Right ventricle myocardium inferior (tissue), 1 donor: ENCODE measurements at places on chromosomes 13 and 19.

DNA sequence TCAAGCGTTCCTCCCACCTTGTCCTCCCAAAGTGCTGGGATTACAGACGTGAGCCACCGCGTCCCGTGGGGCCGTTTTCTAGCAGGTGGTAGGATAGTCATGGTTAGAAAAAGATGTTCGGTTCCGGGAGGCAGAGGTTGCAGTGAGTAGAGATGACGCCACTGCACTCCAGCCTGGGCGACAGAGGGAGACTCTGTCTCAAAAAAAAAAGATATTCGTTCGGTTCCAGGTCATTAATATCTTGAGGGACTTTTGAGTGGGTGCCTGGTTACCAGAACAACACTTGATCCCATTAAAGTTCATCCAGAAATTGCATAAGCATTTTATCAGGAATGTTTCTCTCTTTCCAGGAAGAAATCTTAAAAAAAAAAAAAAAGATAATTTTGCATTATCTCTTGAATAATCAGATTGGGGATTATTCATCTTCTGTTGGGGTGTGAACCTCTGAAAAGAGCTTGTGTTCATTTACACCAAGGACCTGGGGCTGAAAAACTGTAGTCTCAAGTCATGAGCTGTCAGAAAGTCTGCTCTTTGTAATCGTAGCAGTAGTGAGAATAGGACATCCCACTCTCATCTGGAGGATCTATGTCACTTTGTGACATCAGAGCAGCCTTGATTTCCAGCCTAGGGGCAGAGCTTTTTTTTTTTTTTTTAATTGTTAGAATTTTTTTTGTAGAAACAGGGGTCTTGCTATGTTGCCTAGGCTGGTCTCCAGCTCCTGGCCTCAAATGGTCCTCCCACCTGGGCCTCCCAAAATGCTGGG, 1.0 kb upstream of the ETHE1 start:
- DNase-seq: no peak

DNA sequence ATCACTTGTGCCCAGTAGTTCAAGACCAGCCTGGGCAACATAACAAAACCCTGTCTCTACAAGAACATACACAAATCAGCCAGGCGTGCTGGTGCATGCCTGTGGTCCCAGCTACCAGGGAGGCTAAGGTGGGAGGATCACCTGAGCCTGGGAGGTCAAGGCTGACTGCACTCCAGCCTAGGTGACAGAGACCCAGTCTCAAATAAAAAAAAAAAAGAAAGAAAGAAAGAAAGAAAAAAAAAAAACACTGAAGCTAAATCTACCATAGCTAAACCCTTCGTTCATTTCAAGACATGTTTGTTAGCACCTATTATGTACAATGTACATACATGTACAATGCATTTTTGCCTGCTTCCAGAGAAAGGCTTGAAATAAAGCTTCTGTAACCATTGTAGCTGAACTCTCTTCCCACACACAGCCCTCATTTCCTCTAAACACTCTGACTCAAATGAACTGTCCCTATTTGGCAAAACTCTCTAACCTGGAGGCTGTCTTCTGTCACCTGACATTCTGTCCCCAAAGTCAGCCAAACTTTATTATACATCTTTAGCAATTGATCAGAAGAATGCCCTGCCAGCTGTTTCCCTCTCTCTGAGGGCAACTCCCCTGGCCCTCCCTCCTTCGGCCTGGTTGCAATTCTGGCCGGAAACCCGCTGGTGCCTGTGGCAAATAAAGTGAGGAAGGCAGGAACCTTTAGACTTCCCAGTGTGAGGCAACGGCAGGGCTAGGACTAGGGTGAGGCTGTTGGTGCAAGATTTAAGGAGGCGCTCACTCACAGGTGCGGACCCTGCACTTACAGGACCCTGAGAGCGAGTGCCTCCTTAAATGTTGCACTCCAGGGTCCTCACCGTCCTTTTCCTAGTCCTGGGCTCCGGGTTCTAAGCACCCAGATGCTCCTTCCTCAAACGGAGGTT, 1.8 kb downstream of the ETHE1 start:
- peak; percentile 76 for DNase-seq

GRCh38 chr13:40800559-40800958, 11.1 kb downstream of the SLC25A15 start:
- DNase-seq: no peak

DNA sequence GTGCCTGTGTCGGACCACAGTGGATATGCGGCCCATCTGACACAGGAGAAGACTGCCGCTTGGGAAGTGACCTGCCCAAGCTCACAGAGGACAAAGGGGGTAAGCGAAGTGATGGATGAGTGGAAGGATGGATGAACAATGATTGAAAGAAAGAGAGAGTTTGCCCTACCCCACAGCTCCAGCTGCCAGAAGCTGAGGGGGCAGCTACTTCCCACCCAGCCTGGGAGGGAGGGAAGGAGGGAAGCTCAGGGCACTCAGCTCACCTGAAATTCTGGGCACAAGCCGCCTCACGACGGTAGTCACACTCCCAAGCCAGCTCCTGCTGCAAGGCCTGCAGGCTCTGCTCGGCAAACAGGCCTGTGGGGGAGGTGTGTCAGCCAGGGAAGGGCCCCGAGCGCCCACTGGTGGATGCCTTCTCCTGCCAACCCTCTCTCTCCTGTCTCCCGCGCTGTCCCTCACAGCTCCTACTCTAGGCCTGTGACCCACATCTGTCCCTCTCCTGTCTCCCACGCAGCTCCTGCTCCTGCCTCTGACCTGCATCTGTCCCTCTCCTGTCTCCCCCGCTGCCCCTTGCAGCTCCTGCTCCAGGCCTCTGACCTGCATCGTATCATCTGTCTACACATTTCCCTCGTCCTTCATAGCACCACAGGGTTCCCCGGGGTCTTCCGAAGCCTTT, 12.0 kb upstream of the NUMBL start:
- peak; percentile 76 for DNase-seq

- DNase-seq: peak; percentile 73
These were observed 1.2 kb downstream of the TBC1D4 start for GRCh38 chr13:75480671-75481175.

- no peak for DNase-seq
These were observed 869.5 kb upstream of the PCDH9 start for GRCh38 chr13:68099631-68100030.

DNA sequence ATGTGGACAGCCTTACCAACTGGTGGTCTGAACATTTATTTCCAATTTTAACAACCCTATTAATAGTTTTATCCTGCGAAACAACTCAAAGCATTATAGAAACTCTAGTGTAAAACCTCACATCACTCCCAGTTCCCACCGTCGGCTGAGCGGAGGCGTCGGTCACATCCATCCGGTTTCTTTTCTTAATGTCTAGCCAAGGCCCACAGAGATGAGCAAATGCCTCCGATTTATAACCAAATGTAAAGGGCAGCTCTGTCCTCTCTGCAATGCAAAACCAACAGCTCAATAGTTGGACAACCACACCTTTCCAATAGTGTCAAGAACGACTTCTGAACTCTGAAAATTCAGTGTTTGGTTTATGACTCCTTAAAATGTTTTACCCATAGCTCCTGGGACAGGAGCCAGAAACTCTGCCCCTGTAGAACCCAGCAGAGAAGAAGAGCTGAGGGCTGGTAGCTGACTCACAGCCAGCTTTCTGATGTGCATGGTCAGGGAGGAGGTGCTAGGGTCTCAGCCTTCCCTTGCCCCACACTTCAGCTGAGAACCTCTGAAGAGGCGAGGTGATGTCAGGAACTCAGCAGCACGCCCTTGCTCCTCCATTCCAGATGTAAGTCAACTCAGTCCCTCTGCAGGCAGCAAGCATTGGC, 90.2 kb upstream of the UQCRFS1 start:
- no peak for DNase-seq

GRCh38 chr13:26961890-26962615, 201.5 kb upstream of the GPR12 start:
- no peak for DNase-seq

- no peak for DNase-seq
These were observed 416.1 kb downstream of the ZNF536 start for GRCh38 chr19:30788105-30788765.

GRCh38 chr19:3006075-3006767, 22.9 kb downstream of the TLE2 start:
- no peak for DNase-seq

- DNase-seq: peak; percentile 31
These were observed 22.5 kb upstream of the SLC35E1 start for GRCh38 chr19:16594681-16595091.

DNA sequence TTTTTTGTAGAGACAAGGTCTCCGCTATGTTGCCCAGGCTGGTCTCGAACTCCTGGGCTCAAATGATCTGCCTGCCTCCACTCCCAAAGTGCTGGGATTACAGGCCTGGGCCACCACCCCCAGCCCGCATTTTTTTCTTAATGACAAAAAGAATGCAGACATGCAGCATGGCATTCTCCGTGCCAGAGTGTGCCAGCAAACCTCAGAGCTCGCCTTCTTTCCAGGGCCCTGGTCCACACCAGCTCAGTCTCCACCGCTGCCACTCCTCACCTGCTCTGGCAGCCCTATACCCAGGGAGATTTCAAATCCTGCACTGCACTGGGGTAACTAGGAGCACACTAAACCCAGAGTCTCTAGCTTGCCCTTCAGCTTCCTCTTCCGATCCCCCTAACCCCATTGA, 41.7 kb downstream of the ZIC5 start:
- no peak for DNase-seq
